ENCODE measurements at places on chromosomes 6 and 20.

GRCh38 chr20:48661575-48662455, 166.0 kb downstream of the PREX1 start:
- no peak for DNase-seq

DNA sequence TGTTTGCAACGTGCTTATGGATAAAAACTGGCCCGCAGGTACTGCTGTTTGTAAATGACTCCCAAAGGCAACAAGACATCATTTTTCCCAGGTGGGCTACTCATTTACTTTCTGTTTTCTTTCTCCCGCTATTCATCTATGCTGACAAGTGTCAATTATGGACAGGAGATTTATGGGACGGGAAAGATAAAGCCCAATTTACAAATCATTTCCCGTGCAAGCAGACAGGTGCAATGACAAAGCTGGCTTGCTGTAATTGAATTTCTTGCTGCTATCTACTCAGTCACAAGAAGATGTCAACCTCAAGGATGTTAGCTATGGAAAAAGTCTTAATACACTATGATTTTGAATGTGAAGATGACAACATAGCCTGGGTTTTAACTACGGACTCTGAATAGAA, 125.5 kb downstream of the EPHA7 start:
- DNase-seq = no peak

GRCh38 chr6:34494973-34495372, 29.1 kb downstream of the PACSIN1 start:
- DNase-seq = no peak

DNA sequence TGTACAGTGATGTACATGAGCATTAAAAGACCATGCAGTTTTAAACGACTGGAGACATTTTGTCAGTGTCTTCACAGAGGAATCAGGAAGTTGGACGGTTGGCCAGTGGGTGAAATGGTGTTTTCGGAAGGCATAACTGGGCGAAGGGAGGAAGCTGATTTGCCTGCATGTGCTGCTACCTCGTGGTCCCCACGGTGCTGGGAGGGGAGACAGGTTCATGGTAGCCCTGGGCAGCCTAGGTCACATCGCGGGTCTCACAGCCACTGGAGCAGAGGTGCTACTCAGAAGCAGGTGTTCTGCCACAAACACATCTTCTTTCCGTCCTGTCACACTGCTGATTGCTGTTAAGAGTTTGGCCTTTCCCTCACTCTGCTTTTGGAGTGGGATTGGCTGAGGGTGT, 35.2 kb downstream of the HIVEP1 start:
- DNase-seq = no peak

DNA sequence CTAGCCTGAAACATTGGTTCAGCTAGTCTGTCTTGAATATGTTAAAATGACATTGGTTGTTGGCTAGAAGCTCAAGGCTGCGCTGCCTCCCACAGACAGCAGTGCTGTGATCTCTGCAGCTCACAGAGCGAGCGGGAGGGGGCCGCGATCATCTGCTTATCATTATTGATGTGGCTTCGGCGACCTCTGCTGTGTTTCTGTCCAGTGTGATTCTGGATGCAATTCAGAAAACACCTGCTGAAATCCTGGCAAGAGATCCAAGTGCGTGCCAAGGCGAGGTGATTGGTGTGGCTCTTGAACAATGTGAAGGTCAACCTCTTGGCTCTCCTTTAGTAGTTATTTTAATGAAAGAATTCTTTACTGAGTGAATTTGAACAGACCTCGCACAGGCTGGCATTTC, 142.3 kb upstream of the SASH1 start:
- no peak for DNase-seq

- peak; percentile 98 for DNase-seq
These were observed 31.1 kb downstream of the LAMA4 start for GRCh38 chr6:112223070-112223861.

Measured in GM04503 (cell line).